Left hindlimb (tissue), 1 donor: ENCODE measurements at places on chromosomes 4 and X.

- no peak for DNase-seq
Measured at GRCh38 chr4:24121395-24122175, 231.7 kb upstream of the PPARGC1A start.

- no peak for DNase-seq
Measured at GRCh38 chrX:44708470-44708869, 135.4 kb upstream of the DUSP21 start.

DNA sequence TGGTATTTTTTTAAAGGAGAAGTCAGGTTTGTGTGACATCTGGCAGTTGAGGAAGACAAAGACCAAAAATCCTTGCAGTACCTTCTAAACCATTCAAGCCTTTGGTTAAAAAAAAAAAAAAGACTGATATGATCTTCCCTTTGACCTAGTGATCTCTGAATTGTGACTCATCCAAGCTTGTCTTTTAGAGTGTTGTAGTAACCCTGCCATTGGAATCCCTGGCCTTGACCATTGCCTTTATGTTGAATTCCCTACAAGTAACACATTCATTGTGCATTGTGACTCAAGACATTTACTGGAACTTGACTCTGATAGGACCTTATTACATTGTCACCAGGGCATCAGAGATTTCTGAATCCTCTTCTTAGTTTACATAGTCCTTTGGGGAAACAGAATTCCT lies 1469.0 kb downstream of the TECRL start:
- DNase-seq, result no peak

DNA sequence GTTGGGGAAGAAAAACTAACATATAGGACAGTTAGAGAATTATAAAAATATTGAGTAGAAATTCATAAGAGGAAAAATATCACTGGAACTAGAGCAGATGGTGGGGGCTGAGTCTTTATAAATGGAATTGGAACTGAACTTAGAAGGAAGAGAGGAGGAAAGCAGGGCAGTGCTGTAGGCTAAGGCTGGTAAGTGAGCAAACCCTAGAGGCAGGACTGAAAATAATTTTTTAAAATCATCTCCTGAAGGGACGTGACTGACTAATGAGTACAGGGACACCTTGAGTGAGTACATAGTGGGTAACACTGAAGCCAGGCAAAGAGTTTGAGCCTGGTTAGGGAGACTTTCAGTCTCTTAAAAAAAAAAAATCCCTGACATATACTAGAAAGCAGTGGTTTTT lies 63.3 kb downstream of the GALNT7 start:
- DNase-seq, result no peak

- DNase-seq, result no peak
Measured at GRCh38 chr4:137414802-137415201, 117.5 kb downstream of the PCDH18 start.

DNA sequence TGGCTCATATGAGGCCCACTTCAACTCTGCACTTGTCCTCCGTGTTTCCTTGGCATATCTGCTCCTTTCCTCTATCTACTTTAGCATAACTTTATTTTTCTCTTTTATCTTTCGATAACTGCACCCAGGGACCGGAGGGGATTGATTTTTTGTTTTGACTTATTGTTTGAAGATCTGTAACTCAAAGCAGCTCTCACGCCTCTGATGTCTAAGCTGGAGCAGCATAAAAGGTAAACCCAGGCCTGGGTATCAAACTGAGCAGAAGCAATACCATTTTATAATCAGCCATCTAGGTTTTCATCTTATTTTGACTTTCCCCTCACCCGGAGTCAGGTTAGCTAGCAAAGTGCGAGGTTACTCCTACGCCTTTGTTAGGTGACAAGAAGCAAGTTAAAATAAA lies 28.4 kb downstream of the LEF1 start:
- DNase-seq, result no peak

DNA sequence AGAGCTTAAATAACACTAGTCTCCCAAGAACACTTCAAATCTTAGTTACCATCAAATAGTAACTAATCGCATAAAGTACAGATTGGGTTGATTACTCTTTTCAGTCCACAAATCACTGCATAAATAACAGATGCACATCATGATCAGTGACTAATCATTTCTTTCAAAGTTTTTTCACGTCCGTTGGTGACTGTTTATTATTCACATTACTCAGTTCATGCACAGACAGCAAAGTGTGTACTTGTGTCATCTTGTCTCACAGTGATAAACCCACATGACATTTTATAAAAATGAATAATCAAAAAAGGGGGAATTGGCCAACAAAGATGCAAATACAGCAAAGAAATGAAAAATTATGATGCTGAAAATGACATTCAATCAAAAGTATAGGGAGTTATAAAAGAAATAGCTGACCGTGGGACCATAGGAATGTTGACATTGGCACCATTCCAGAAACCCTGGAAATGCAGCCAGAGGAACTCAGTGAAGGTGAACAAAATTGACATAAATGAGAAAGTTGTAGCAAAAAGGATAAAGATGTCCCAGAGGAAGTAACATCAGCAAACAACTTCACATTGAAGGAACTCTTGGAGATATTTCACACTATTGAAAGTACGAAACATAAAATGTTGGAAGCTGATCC lies 161.5 kb downstream of the SOX3 start:
- DNase-seq, result no peak

GRCh38 chrX:48681539-48682183 lies 1.9 kb upstream of the WAS start:
- no peak for DNase-seq

- no peak for DNase-seq
Measured at GRCh38 chr4:48636911-48637310, 143.2 kb downstream of the FRYL start.

DNA sequence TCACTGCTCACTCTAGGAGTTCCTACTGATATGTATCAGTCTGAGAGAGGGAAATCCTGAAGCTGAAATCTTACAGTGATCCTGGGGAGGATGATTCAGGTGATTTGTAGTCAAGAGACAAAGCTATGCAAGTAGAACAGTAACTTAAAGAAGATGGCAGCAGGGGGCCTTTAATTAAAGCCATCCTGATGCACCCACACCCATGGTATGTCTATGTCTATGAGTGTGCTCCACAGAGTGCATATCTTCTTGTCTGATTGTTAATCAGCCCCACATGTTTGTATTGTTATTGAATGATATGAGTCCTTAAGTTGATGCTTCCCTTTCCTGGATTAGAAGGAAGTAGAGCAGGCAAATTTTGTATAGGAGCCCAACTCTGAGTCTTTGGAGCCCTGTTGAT lies 78.8 kb downstream of the NHS start:
- no peak for DNase-seq

DNA sequence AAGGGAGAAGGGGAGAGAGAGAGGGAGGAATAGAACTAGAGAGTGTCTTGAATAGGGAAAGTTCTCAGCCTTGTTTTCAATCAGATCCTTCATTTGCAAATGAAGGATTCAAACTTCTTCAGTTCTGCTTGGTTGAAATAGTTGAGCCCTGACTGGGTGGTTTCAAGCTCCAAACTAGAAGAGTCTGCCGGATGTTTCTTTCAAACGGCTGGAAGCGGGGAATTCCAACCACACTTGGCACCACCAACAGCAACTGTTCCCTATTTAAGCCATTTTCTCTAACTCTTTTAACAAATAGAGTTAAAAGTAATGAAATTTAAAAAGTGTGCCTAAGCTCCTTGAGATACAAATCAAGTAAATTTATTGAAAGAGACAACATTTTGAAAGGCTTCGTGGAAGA lies 67.5 kb upstream of the DDX60 start:
- DNase-seq, result no peak

DNA sequence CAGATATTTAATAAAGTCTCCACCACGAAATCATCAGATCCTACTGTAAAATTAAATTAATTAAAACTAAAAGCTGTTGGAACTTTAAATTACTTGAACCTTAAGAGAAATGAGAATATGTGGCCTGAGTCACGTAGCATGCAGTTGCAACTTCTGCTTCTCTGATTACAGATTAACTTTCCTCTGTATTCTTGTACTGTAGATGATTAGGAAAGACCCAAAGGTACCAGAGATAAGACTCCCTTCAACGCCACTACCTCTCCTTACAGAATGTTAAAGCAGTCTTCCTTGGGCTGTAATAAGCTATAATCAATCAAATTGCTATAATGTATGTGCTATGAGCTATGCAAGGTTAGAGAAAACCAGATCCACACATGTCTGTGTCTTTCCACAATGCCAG lies 47.9 kb downstream of the FAM13A start:
- no peak for DNase-seq

GRCh38 chrX:63430026-63430425 lies 78.9 kb upstream of the SPIN4 start:
- DNase-seq, result no peak

DNA sequence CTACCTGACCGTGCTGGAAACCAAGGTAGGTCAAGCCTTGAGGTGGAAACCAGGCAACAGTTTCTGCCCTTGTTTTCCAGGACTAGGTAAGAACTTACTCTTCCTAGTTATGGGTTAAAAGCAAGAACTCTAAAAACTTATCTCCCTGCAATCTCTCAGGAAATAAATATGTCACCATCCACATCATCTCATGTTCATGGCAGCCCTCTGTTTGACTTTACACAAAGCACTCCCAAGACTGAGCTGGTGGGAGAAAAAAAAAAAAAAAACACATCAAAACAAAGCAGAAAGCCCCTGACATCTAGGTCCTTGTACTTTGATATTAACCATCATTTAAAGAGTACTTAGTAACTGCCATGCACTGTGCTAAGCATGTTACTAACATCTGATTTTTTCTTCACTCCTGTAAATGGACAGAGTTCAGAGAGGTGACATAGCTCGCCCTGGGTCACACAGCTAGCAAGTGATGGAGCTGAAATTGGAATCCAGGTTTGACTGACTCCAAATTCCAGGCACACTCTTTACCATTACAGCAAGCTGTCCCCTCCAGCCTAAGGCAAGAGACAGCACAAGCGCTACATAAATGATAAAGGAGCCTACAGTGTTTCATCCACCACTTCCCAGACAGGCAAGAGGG lies 102.8 kb upstream of the NOCT start:
- no peak for DNase-seq

DNA sequence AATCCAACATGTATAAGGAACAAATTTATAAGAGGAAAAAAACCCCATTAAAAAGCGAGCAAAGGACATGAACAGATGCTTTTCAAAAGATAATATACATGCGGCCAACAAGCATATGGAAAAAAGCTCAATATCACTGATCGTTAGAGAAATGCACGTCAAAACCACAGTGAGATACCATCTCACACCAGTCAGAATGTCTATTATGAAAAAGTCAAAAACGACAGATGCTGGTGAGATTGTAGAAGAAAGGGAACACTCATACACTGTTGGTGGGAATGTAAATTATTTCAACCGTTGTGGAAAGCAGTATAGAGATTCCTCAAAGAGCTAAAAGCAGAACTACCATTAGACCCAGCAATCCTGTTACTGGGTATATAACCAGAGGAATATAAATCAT lies 465.4 kb downstream of the TMA16 start:
- DNase-seq, result no peak

DNA sequence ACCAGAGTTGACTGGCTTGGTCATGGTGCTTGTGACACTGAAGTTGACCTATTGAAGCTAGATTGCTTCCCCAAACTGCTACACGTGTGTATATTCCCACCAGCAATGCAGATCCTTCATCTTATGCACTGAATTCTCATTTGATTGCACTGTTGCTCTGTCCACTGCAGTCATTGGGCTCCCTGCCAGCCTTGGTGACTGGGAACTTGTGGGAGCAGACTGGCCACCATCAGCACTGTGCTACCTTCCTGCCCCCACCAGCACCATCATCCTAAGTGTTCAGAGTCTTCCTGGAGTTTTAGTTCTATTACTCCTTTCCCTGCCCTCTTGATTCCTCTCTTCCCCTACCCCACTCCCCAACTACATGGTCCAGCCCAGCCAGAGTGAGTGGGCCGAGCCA lies 117.7 kb upstream of the PRPS2 start:
- DNase-seq, result no peak

GRCh38 chr4:137263206-137263605 lies 269.1 kb downstream of the PCDH18 start:
- DNase-seq, result no peak

GRCh38 chrX:134202561-134202960 lies 34.4 kb upstream of the CCDC160 start:
- DNase-seq, result no peak

DNA sequence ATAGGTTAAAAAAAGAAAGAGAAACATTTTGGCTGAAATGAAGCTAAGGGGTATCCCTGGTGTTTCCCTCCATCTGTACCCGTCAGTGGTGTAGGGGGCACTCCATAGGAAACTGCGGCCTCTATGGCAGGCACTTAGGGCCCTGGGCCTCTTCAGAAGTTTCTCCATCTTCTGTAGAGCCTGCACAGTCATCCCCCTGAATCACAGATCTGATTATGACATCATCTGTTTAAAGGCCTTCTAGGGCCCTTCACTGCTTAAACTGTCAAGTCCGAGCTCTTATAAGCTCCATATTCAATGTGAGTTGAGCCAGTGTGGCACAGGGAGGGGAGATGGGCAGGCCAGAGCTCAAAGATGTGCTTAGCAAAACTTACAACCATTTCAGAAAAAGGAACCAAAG lies 241.3 kb downstream of the NR3C2 start:
- no peak for DNase-seq

GRCh38 chrX:44903107-44903506 lies 30.1 kb downstream of the KDM6A start:
- DNase-seq, result no peak

GRCh38 chrX:106742805-106743204 lies 16.3 kb downstream of the RNF128 start:
- no peak for DNase-seq

GRCh38 chr4:38891051-38891983 lies 23.7 kb downstream of the FAM114A1 start:
- no peak for DNase-seq

- DNase-seq, result no peak
Measured at GRCh38 chr4:14621731-14622463, 380.4 kb upstream of the CPEB2 start.

GRCh38 chr4:91345632-91346031 lies 958.1 kb upstream of the GRID2 start:
- DNase-seq, result no peak

DNA sequence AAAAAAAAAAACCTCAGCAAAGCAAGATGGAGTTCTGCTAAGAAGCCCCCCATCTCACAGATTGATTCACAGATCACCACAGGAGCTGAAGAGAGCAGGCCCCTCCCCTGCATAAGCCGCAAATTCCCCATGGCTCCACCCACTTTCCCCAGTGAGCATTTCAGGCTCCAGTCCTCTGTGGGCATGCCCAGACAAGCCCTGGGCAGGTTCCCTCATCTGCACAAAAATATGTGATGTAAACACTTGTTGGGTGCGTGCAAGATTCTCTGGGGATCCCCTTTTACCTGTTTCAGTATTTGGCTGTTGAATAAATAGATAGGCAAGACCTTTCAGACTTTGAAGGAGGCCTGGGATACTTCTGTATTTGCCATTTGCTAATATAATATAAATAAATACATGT lies 514.3 kb downstream of the PCDH7 start:
- DNase-seq, result no peak

GRCh38 chr4:166930464-166930863 lies 303.8 kb downstream of the SPOCK3 start:
- DNase-seq, result no peak

- DNase-seq, result peak; percentile 78
Measured at GRCh38 chrX:19682712-19683331, 167.5 kb upstream of the MAP3K15 start.

GRCh38 chr4:105683038-105683437 lies 25.5 kb downstream of the INTS12 start:
- no peak for DNase-seq

GRCh38 chrX:47097018-47097417 lies 18.8 kb downstream of the RGN start:
- DNase-seq, result no peak

- no peak for DNase-seq
Measured at GRCh38 chrX:118211891-118212816, 95.5 kb upstream of the KLHL13 start.
